Right cardiac atrium (tissue), 5 donors: ENCODE measurements at places on chromosomes 16 and 17. TPM values are rescaled to one million over a fixed set of nuclear protein-coding genes. Genes with fewer than 3 reads are reported as not detected.
A peak's percentile ranks its signal among the peaks of the same experiment; 100 is the strongest.

DNA sequence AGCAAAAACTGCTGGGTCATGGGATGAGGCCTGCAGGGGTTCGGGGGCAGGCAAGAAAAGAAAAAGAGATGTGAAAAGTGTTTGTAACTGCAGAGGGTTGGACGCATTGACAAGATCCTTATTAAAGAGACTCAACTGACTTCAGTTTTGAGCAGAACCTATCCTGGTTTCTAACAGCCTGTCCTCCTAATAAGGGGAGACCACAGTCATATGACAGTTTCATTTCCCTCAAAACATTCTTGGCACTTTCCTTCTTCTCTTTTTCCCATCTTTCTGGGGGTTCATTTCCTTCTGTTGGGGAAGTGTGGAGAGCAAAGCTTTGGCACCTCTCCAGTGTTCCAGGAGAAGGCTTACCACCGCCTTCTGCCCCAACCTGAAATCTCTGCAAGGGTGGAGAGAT, 118.5 kb downstream of the MAF start:
- no peak for DNase-seq

DNA sequence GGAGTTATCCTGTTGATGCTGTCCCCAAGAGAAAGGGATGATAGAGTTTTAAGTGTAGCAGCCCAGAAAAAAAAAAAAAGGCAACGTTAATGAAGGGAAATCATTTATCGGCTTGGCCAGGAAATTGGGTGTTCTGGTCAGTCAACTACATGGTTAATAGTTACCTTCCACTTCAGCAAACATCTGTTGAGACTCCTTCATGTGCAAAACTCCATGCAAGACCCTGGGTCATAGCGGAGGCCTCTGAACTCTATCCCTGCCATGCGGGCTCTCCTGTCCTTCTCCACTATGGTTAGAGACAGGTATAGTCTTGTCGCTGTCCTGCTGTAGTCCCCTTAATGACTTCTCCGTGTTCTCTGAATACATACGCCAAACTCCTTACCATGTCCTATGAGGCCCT, 3.5 kb upstream of the LYRM9 start:
- no peak for DNase-seq

- no peak for DNase-seq
Observed at GRCh38 chr16:30527635-30528178, 1.3 kb upstream of the ZNF768 start.

KRT32 gene
- not detected for total RNA-seq

CA4 gene
- 2.7 TPM for total RNA-seq

RRAD gene
- 299 TPM for total RNA-seq

DNA sequence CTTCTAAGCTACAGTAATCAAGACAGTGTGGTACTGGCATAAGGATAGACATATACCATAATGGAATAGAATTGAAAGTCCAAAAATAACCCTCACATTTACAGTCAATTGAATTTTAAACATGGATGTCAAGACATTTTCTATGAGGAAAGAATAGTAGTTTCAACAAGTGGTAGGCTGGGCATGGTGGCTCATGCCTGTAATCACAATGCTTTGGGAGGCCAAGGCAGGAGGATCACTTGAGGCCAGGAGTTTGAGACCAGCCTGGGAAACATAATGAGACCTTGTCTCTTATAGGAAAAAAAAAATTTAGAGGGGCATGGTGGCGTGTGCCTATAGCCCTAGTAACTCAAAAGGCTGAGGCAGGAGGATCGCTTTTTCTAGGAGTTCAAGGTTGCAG, 122.8 kb upstream of the TBX2 start:
- DNase-seq = no peak

GRCh38 chr16:67470359-67470758, 10.6 kb downstream of the ATP6V0D1 start:
- peak; percentile 88 for DNase-seq

DNA sequence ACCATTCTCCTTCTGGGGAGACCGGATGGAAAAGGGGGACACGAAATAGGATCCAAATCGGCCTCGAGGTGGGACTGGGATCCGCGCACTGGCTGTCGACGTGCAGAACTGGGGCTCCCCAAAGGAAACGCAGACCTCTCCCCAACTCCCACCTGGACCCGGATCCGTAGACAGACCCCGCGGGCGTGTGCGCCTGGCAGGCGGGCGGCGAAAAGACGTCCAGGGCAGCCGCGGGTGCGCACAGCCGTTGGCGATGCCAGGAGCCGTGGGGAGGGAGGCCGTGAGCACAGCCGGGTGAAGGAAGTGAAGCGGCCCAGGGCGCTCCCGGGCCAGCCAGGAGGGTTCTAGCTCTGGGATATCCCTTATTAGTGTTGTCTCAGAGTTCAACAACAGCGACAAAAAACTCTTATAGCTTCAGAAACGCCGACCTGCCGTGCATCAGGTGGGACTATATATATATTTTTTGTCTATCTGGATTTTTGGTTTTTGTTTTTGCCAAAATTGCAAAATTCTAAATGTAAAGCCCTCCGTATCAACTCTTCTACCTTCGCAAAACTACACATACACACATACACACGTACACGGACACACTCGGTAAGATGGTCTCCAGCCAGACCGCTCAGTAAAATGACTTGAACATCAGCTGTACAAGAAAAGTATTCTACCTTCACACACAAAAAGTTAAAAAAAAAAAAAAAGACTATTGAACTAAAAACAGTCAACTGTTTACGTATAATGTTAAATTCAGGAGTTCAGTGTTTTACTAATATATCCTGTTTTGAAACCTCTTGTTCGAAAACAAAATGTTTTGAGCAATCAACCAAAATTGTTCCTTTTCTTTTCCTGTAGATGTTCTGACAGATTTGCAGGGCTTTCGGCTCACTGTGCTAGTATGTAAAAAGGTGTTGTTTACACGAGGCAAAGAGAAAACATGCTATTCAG, 5.2 kb upstream of the AATF start:
- DNase-seq = no peak

C16orf46 gene
- total RNA-seq = not detected

PRR35 gene
- not detected for total RNA-seq

GRCh38 chr17:4600563-4600962, 16.2 kb downstream of the SMTNL2 start:
- DNase-seq = peak; percentile 85

- DNase-seq = peak; percentile 71
Observed at GRCh38 chr17:50269477-50270434, 4.5 kb upstream of the TMEM92 start.

CCL18 gene
- 1.5 TPM for total RNA-seq

DNA sequence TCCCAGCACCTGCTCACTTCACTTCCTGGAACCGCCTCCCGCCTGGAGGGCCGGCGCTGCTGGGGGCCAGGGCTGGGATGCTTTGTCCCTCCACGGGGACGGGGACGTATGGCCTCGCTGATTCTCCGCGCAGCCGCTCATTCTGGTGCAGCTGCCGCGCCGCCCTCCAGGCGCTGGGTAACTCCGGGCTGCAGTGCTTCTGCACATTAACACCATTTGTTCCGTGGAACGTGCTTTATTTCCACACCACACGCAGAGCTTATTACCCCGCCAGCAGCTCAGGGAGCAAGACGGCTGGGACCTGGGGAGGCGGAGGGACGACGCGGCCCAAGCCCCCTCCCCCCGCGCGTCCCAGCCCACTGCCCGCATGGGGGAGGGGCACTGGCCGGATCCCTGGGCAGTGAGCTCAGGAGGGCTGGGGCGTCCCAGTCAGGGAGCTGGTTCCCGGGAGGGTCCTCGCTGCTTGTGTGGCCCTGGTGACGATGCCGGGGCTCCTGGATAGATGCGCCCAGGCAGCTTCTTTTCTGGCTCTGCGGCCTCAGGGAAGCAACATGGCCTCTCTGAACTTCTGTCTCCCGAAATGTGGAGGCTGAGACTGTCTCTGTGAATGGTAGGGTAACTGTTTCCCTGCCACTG, 45.4 kb upstream of the ACSF3 start:
- DNase-seq = peak; percentile 32

DNA sequence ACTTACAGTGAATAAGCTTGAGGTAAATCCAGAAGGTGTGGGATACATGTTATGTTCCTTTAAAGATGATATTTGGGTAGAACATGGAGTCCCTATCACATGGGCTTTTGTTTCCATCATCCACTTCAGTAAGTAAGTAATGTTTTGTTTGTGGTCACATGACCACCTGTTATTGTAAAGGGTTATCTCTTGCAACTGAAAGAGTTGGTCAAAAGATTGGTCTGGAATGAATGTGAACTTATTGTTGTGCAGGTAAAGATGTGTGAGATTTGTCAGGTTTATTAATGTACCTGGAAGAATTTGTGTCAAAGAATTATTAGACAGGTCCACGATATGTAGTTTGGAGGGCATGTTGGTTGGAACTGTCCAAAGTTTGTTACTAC, 1.6 kb downstream of the OMG start:
- no peak for DNase-seq

GRCh38 chr17:61786088-61786487, 77.2 kb downstream of the BRIP1 start:
- DNase-seq = no peak

DNA sequence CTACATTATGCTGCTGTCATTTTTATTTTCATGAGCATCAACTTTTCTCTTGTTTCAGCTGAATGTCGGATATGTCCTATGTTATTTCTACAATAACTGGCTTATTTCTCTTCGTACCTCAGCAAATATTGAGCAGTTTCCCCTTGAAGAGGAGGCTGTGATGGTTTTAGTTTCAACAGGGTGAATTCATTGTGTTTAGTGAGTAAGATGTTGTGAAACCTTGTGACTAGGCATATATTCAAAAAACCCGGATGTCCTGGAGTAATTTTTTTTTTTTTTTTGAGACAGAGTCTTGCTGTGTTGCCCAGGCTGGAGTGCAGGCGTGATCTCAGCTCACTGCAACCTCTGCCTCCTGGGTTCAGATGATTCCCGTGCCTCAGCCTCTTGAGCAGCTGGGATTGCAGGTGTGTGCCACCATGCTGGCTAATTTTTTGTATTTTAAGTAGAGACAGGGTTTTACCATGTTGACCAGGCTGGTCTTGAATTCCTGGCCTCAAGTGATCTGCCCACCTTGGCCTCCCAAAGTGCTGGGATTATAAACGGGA, 11.1 kb downstream of the CPD start:
- DNase-seq = no peak

- DNase-seq = no peak
Observed at GRCh38 chr17:74132354-74132753, 71.1 kb upstream of the RPL38 start.
